Epithelial cell of prostate (primary cell): ENCODE measurements at places on chromosomes 1 and 21.

GRCh38 chr1:197618061-197618460 is 157.2 kb downstream of the DENND1B start:
- DNase-seq, result no peak

DNA sequence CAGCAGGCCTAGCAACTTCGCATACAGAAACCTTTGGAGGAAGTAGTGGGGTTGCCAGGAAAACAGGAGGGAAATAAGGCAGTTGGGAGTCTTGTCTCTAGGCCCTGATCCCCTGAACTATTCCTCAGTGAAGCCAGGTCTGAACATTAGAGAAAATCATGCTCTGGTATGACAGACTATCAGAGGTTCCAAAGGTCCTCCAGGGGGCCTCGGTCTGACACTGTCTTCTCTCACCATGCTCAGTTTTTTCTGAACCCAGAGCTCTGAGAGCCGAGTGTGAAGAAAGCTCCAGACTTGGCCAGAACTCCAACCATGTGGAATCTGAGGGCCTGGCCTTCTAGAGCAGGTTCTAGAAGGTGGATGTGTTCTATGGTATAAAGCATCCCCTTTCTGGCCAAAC is 4.0 kb downstream of the TOMM40L start:
- DNase-seq, result no peak

- no peak for DNase-seq
Observed at GRCh38 chr1:44842862-44843655, at the start of gene PTCH2. Gene PTCH2, minus strand, starts transcription at chr1:44843253. Its CDS starts 321 bp downstream, at chr1:44842932.

GRCh38 chr1:24080131-24080530 is 31.8 kb downstream of the MYOM3 start:
- DNase-seq, result no peak

GRCh38 chr21:27023186-27023585 is 56.3 kb upstream of the ADAMTS5 start:
- DNase-seq, result no peak

GRCh38 chr21:34858559-34858958 is 189.8 kb downstream of the CLIC6 start:
- DNase-seq, result no peak

DNA sequence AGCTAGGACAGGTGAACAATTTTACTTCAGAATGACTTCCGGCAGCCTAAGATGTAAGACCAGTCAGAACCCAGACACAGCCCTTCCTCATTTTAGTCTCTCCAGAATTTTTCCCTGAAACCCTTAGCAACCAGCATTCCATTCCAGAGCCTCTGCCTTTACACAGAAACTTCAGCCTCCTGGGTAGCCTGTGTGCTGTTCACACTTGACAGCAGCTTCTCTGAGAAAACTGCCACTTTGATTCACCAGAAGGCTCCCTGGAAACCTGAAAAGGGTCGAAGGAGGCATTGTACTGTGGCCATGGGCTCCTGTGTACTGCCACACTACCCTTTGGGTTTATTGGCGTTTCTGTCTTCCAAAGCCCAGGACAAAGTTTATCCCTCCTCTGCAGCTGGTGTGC is 17.4 kb downstream of the HYI start:
- DNase-seq, result no peak

DNA sequence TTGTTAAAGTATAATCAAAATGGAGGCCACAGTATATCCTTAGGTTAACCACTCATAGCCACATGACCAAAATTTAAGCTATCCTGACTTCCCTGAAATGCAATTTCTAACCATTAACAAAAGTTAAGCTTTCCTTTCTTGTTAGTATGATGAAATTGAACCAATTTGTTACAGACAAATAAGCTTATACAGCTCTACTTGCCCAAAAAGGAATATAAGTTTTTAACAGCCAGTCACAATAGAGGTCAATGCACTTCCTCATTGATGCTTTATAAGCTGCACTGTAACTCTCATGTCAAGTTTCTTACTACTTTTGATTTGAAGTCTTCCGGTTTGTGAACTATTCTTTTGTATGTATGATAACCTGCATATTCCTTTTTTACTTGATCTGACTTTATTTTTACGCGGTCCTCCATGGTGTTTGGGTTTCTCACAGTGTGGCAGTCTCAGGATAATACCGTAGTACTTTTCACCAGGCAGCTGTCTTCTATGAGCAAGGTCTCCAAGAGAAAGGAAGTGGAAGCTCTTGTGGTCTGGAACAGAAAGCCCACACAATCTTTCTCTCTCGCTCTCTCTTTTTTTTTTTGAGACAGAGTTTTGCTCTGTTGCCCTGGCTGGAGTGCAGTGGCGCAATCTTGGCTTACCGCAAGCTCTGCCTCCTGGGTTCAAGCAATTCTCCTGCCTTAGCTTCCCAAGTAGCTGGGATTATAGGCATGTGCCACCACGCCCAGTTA is 331.6 kb downstream of the SRGAP2C start:
- DNase-seq, result no peak

DNA sequence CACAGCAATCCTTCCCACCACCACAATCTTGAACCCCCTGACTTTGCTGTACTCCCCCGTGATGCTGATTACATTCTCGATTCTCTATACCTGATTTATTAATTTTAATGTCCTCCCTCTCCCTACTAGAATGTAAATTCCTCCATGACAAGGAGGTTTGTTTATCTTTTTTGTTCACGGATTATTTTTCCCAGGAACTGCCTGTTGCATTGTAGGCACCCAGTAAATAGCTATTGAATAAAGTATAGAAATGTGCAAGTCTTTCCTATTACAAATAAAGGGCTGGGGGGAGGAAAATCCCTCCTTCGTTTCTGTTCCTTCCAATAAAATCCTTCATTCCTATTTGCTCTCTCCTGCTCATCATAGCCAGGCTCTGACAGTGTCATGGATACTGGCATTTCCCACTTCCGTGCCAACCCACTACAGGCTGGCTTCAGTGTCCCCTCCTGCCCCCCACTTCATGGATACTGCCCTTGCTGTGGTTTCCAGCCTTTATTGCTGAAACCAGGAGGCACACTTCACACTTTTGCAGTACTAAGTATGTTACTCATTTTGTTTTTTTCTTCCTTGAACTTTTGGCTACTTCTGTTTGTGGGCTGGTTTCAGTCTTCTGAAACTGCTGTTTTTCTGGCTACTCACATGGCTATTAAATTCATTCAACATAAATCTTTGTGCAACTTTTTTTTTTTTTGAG is 7.5 kb downstream of the KIF1B start:
- DNase-seq, result no peak

GRCh38 chr1:193754151-193754550 is 567.7 kb upstream of the B3GALT2 start:
- DNase-seq, result no peak

DNA sequence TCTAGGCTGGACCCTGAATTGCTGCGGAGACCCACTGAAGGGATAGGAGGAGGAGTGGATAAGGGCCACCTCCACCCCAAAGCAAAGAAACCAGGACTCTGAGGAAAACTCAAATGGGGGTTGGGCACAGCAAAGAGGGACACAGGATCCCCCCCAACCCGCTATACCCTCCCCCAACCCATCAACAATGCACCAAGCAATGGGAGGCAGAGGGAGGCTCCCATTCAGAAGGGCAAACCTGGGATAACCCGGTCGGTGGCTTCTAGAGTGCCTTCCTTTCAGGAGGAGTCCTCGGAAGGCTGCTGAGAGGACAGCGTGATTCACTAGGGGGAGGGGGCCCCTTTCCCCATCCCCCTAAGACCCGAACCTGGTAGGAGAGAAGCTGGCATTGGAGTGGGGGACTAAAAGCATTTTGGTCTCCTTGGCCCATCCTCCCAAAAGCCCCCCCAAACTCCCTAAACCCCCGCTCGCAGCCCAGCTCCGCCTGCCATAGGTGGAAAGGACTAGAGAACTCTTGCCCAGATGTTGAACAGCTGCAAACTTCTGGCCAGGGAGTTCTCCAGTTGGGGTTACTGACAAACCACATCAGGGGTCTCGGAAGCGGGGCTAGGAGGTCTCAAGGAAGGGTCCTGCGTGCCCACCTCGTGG is 1.3 kb downstream of the MEF2D start:
- no peak for DNase-seq

- DNase-seq, result no peak
Observed at GRCh38 chr1:162627662-162628296, 4.5 kb upstream of the DDR2 start.

- no peak for DNase-seq
Observed at GRCh38 chr1:162892906-162893611, 32.1 kb upstream of the CCDC190 start.

DNA sequence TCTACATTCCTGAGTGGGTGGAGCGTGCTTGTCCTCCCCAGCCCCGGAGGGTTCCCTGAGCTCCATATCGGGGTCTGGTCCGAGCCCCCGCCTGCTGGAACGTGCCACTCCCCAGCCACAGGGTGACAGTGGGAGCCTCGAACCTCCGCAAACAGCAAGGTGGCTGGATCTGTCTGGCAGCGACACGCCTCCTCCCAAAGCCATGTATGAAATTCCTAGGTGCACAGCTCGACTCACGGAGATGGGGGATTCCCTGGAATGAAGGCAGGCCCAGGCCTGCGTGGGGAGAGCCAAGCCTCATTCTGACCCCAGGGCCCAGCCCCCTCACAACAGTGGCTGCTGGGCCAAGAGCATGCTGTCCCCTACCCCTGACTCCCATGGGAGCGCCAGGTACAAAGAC is 32.9 kb downstream of the TP73 start:
- DNase-seq, result no peak

GRCh38 chr1:155458111-155458510 is 104.5 kb downstream of the ASH1L start:
- no peak for DNase-seq
